ENCODE measurements at places on chromosomes 3 and 15.

DNA sequence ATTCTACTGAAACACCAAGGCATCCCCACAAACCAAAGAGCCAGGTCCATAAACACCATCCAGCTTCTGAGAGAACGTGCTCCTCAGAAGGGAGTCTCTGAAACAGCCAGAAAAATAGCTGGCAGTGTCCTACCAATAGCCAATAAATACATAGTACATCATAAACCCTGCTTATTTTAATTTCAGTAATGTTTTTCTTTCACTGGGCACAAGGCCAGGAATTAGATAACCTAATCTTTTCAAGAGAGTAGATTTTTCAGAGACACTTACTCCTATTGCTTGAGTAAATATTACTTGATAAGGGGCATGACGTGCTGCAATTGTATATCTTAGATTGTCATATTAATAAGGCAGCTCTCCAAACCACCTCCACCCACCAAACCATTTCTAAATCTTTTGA lies 22.7 kb downstream of the GADL1 start:
- no peak for DNase-seq

GRCh38 chr3:175837962-175838361 lies 978.8 kb downstream of the NAALADL2 start:
- DNase-seq: no peak

DNA sequence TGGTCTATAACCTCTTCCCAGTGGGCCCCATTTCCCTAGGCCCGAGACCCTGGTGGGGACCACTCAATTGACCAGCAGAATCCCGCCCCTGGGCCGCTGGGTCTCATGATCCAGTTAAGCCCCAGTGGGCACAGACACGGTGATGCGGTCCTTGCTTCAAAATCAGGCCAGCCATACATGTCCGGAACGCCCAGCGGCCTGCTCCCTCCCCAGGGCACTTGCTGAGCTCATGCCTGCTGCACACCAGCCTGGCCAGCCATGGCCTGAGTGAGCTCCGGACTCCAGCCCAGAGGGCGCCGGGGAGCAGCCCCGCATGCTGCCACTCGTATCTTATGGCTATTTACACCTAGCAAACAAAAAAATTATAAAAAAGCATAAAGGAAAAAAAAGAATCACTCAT lies 34.4 kb upstream of the IQSEC1 start:
- DNase-seq: no peak

GRCh38 chr3:153399636-153400035 lies 237.6 kb downstream of the RAP2B start:
- DNase-seq: no peak

- no peak for DNase-seq
These were observed 228.2 kb upstream of the TPRG1 start for GRCh38 chr3:188943591-188943990.

DNA sequence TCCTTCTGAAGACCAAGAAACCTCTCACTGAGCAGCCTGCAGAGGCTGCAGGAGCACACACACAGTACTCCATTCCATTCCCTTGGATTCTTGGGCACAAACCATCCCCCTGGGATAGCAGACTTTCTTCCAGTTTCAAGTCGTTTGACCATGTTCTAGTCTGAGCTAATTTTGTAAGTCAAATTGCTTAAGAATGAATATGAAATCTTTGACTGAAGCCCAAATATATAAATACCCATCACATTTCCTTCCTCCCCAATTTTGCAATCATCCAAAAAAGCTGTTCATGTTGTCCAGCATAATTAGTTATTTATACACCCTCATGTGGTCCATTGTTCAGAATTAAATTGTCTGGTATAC lies 231.2 kb upstream of the TPRG1 start:
- DNase-seq: no peak

DNA sequence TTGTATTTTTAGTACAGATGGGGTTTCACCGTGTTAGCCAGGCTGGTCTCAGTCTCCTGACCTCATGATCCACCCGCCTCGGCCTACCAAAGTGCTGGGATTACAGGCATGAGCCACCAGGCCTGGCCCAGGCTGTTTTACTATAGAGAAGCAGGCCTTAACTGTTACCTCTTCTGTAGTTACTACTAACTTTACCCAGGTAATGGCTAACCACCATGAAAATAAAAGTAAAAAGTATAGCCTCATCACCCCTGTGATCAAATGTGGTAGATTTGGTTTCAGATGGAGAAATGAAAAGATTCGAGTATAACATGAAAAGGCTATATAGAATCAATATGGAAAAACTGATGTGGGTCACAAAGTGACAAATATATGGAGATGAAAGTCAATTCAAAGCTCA lies 210.1 kb downstream of the CD47 start:
- DNase-seq: no peak

DNA sequence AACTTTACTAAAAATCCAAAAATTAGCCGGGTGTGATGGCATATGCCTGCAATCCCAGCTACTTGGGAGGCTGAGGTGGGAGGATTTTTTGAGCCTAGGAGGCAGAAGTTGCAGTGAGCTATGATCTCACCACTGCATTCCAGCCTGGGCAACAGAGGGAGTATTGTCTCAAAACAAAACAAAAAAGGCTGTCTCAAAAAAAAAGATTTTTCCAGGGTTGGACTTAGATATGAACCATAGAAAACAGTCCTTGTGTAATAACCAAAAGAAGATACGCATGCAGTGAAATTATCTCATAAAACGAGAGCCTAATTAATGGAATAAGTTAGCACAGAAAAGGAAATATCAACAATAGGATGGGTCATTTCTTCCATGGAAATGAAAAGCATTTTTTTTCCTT lies 320.4 kb upstream of the RASGRP1 start:
- no peak for DNase-seq

DNA sequence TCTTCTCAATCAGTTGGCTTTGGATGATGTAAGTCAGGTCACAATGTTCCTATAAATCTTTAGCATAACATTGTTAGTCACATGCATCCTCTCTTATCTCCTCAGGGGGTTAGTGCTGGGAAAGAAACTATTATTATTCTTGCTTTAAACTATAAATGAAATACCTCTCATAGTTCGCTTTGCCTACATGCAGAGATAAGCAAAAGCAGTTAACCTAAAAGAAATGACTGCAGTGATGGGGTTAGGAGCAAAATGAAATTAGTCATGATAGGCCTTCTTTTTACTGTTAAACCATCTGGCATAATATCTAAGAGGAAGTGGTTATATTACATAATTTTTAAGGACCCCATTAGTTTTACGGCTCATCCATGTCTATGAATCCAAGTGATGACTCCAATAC lies 91.7 kb upstream of the IGSF10 start:
- no peak for DNase-seq

- no peak for DNase-seq
These were observed 237.0 kb downstream of the SCAPER start for GRCh38 chr15:76667943-76668715.

GRCh38 chr15:48300038-48300437 lies 31.2 kb upstream of the DUT start:
- no peak for DNase-seq

GRCh38 chr15:78453447-78453846 lies 15.4 kb downstream of the IREB2 start:
- no peak for DNase-seq

DNA sequence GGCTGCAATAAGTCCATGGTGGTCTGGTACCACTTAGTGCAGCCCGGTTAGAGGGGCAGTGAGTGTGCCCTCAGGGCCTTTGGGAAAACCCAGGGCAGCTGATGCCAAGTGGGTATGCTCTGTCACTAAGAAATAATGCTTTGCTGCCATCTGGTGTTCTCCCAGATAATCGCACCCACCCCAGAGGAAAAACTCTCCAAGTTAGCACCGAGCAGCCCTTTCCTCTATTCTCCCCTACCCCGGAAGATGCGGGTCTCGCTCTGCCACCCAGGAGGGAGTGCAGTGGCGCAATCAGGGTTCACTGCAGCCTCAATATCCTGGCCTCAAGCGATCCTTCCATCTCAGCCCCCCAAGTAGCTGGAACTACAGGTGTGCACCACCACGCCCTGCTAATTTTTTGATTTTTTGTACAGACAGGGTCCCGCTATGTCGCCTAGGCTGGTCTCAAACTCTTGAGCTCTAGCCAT lies 21.3 kb upstream of the DAPK2 start:
- peak; percentile 43 for DNase-seq

GRCh38 chr15:57285386-57285785 lies 90.9 kb upstream of the CGNL1 start:
- DNase-seq: no peak

DNA sequence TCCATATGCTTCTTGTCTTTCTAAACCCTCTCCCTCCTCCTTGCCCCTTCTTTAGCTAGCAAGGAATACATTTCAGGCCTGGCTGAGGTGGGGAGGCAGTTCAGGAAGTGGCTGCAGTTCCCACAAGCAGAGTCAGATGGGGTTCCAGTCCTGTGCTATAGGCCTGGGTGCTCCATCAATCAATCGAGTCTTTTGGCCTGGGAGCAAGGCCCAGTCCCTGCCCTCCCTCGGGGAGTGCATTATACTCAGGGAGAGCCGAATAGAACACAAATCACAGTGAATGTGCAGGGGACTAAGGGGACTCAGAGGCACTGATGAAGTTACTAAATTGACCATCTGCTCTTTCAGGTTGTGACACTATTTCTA lies 58.0 kb upstream of the HERC1 start:
- DNase-seq: no peak

GRCh38 chr15:50906954-50907600 lies 1.4 kb upstream of the AP4E1 start:
- DNase-seq: peak; percentile 44

GRCh38 chr15:33742800-33743199 lies 225.5 kb upstream of the CHRM5 start:
- no peak for DNase-seq

GRCh38 chr3:194395212-194395611 lies 3.9 kb downstream of the GP5 start:
- no peak for DNase-seq

GRCh38 chr3:45701172-45701867 lies 12.1 kb downstream of the SACM1L start:
- no peak for DNase-seq

DNA sequence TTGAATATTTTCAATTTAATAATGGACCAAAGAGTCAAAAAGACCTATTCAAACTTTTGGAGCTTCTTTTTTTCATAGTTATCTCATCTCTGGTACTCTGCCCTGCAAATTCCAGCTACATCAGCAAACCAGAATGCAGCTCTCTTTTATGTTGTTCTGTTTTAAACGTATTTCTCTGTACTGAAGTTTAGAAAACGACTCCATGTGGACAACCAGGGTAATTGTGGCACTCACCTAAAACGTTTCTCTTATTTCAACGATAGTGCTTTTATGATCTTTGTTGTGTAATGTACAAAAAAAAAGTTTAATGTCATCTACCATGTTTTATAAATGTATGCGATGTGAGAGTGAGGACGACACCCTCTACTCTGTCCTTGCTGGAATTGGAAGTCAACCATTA lies 1472.3 kb upstream of the GBE1 start:
- no peak for DNase-seq

DNA sequence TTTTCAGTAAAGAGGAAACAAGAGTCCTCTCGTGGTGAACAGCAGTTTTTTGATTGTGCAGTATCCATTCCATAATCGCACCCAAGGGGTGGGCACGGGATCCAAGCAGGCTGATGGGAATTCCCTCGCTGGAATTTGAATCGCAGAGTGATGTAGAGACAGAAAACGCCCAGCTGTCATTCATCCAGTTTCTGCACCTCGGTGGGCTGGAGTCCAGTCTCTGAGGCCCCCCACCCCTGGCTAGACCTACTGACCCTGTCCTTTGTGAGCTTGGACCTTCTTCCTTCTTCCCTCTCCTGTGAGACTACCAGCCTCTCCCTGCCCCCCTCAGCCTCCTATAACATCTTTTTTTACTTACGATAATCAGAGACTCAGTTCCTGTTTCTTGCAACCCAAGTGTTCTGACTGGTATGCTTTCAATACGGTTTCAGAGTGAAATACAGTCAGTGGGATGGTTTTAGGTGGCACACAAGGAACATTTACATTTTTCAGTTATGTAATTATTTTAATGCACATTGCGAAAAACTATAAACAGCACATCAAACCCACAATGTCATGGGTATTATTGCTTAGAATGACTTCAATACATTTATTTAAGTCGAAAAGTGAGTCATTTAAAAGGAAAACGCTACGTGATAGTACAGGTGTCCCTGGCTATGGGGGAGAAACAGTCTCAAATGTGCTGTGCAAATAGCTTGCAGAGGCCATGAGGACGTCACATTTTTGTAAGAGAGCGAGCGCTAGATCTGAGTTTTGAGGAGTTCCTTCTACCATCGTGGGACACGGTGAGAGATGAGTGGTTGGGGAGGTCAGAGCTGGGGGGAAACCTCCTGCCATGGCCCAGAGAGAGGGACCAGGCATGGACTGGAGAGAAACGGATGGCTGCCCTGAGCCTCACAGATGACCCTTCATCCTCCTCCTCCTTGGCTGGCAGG lies 37.5 kb upstream of the CHST2 start:
- no peak for DNase-seq

DNA sequence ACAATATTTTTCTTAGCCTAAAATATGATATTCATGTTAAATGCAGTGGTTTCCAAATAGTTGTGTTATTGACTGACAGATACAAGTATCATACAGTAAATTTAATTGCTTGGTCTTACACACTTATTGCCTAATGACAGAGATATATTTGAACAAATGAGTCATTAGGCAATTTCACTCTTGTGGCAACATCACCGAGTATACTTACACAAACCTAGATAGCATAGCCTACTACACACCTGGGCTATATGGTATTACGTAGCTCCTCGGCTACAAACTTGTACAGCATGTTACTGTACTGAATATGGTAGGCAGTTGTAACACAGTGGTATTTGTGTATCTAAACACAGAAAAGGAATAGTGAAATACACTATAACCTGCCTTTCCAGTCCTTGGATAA lies 50.3 kb downstream of the SERPINI1 start:
- DNase-seq: no peak

DNA sequence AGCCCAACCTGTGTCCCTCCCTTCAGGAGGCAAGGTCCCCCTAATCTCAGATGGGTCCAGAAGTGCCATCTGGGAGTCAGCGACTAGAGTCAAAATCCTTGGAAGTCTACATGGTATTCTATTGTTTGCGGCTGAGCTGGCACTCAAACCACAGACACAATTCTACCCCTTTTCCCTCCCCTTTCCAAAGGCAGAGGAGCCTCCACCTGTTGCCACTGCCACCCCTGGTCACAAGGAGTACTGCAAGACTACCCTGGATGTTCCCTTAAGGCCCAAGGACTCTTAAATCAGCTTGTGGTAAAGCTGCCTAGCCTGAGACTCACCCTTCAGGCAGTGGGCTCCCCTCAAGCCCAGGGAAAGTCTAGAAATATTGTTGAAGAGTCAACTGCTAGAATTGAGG lies 4.3 kb upstream of the OR5H6 start:
- DNase-seq: no peak

DNA sequence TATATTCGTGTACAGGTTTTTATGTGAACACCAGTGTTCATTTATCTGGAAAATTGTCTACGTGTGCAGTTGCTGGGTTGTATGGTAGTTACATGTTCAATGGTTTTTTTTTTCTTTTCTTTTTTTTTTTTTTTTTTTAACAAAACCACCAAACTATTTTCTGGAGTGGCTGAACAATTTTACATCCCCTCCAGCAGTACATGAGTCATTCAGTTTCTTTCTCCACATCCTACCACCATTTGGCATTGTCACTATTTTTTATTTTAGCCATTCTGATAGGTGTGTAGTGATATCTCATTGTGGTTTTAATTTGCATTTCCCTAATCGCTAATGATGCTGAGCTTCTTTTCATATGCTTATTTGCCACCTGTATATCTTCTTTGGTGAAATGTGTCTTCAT lies 256.3 kb upstream of the EOMES start:
- no peak for DNase-seq
